Esophagus squamous epithelium (tissue), 5 donors: ENCODE measurements at places on chromosomes 11 and 22.

DNA sequence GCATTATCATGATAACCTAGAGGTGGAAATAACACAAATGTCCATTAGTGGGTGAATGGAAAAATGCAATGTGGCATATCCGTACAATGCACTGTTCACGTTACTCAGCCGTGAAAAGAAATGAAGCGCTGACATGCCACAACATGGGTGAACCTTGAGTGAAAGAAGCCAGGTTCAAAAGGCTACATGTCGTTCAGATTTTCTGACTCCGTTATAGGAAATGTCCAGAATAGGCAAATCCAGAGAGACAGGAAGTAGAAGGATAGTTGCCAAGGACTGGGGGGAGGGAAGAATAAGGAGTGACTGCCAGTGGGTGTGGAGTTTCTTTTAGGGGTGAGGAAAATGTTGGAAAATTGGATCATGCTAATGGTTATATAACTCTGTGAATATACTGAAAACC is 133.8 kb downstream of the ATXN10 start:
- no peak for DNase-seq

DNA sequence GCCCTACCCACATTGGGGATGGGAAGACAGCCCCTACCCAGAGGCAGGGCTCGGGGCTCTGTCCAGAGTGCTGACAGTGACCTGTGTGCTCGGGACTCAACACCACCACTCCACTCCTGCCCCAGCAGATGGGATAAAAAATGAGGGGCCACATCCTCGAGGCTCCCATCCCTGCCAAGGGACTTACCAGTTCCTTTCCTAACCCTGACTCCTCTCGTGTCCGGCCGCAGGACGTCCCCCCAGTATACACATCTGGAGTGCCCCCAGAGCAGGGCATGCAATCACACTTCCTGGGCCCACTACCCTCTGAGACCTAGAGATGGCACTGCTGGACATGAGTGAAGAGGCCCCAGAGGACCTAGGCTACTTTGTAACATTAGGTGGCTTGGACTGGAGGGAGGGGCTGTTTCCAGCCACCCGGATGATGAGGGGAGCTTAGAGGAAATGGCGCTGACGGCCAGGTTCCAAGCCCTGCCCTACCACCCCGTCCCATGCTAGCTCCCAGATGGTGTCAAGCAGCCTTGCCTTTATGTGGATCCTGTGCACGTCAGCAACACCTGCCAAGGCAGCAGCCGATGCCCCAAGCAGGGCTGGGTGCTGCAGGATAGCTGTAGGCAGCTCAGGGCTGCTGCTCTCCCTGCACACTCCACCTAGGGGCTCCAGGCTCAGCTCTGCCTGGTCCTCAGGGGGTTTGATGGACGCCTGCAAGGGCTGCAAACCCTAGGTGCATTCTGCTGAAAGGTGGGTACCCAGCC is 86.6 kb downstream of the DGCR2 start:
- no peak for DNase-seq

GRCh38 chr22:20092477-20092854 is 12.4 kb downstream of the DGCR8 start:
- no peak for DNase-seq

DNA sequence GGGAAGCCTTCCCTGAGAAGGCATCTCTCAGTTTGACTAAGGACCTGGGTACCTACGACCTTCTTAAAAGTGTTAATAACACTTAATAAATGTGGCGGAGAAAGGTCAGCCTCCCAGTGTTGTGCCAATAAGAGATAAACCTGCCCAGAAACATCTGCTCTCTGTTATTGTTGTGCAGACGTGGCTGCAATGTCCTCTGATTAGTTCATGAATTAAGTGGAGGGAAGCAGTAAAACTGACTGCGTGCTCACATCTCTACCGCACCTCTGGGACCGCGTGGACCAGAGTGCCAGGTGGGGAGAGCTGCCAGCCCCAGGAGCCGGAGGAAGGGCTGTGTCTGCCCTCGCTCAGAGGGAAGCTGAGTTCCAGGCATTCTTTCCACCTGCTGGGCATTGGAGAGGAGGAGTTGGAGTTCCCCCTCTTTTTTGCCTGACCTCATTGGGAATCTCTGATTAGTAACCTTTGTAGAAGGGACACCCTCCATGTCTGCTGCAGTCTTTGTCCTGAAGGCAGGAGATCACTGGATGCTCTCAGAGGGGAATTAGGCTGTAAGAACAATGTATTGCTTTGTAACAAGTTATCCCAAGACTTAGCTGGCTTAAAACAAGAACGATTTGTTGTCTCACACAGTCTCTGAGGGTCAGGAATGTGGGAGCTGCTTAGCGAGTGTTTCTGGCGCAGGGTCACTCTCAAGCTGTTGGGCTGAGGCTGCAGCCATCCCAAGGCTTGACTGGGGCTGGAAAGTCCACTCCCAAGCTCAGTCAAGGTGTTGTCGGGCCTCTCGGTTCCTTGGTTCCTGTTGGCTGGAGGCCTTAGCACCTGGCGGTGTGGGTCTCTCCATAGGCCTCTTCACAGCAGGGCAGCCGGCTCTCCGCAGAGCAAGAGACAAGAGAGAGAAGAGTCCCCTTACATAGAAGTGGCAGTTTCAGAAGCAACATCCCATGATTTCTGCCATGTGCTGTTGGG is 247.6 kb upstream of the TBCEL start:
- DNase-seq = no peak

DNA sequence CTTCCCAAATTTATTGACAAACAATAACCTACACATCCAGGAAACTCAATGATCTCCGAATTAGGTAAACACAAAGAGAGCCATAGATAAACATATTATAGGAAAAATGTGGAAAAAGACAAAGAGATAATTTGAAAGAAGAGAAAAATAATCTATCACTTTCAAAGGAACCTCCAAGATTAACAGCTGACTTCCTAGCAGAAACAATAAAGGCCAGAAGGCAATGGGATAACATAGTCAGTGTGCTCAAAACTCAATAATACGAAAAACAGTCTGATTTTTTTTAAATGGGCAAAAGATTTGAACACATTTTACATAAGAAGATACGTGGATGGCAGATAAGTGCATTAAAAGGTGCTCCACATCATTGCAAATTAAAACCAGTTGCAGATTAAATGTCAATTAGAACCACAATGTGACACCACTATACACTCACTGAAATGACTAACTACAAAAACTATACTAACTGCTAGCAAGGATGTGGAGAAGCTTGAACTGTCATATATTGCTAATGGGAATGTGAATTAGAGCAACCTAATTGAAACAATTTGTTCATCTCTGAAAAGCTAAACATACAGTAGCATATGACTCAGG is 300.4 kb downstream of the TMEM135 start:
- no peak for DNase-seq

- no peak for DNase-seq
Observed at GRCh38 chr11:70873736-70874412, 378.5 kb downstream of the SHANK2 start.

DNA sequence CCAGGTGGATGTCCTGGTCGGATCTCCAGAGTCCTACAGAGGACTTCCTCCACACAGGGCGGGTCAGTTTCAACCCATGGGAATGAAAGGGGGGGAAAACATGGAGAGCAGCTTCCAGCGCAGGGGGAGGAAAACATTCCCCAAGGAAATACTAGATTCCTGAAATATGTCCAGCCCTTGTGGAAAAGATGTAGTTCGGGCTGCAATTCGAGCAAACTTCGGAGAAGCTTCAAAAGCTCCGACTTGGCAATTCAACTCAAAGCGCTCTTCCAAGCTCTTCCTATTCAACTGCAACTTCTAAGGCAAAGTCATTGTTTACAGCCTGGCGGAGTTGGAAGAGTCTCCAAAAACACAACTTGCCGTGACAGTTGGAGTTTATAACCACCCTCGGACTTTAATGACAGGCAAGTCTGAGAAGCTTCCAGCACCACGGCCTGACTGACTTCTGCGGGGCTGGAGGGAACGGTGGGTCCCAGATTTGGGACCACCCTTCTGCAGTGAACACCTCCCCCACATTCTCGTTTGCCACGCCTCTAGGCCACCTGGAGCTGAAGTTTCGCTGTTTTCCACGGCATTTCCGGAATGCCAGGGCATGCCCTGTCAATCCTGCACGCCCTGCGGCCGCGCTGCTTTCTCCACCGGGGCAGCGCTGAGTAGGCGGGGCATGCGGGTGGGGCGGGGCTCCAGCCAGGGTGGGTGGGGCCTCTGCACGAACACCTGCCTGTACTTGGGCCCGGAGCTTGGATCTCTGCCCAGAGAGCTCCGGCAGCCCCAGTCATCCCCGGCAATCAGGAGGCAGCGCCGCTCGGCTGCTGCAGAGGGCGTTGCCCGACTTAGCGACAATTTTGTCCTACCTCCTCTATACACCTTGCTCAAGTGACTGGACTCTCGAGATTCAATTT is 49.0 kb upstream of the BIRC3 start:
- peak; percentile 29 for DNase-seq
